ENCODE measurements at places on chromosomes 11 and 22.

DNA sequence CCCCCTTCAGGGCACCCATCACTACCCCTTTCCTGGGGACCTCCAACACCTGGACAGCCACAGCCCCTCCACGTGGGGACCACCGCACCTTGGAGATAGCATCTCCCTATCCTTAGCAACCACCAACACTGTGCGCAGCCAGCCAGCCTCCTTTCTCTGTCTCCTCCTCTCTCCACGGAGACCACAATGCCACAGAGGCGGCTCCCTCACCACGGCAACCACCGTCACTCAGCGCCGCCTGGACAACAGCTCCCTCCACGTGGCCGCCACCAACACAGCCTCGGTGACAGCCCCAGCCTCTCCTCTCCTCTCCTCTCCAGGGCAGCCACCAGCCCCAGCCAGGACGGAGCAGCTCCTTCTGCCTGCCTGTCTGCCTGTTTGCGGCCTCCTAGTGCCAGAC is 10.5 kb downstream of the ELFN2 start:
- no peak for DNase-seq

DNA sequence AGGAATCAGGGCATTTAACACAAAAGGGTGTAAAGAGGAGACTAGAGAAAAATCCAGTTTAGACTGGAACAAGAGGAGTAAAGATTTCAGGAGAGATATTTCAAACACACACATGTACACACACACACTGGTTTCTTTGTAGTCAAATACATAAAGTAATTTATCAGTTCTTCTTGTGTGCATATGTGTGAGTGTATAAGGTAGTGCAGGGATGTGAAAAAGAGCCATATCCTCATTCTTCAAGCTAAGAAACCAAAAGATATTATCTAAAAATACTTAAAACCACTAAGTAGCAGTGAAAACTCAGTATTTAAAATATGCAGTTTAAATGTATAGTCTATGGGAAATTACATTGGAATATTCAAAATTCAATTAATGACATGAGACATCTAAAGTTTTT is 52.5 kb upstream of the CARD18 start:
- no peak for DNase-seq

GRCh38 chr22:19730655-19731360 is 7.5 kb downstream of the GP1BB start:
- peak; percentile 92 for DNase-seq

DNA sequence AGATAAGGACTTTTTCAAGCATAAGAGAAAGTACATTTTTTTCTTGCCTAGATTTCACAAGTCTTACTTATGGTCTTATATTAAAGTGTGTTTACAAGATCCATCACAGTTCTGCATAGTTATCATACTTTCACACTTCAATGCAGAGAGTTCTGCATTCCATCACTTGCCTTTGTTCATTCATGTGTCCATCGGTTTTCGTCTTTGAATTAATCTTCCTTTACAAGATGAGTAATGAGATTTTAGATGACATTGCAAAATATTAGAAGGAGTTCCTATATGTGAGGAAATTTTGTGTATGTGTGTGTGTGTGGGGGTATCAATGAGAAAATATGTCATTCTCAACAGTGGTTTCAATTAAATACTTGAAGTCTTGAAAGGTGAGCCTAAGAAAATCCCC is 98.1 kb upstream of the GUCY1A2 start:
- DNase-seq = no peak

GRCh38 chr22:17486313-17486712 is 77.0 kb upstream of the SLC25A18 start:
- no peak for DNase-seq

- no peak for DNase-seq
Observed at GRCh38 chr11:86129740-86130540, 61.1 kb upstream of the PICALM start.

GRCh38 chr11:122795307-122795706 is 43.0 kb upstream of the CRTAM start:
- no peak for DNase-seq

DNA sequence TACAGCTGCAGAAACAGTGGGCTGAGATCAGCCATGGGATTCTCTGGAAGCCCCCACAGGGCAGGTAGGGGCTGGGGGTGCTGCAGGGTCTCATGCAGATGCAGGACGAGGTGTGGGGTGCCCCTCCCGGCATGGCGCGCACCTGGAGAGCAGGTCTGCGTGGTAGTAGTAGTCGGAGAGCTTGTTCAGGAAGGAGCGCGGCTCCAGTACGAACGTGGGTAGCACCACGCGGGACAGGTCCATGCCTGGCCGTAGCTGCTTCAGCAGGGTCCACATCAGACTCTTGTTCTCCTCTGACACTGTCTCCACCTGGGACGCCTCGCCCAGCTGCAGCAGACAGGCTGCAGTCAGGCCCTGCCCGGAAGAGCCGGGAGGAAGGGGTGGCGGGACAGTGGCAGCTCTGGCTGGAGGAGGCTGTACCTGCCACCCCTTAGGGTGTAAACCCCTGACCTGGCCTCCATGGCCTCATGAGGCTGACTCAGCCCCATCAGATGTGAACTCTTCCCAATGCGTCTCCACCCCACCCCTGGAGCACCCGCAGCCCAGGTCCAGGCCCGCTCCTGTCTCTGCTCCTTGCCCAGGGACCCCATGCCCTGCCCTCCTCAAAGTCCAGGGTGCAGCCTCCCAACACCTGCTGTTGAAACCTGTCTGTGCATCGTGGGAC is 47.0 kb upstream of the CARS1 start:
- peak; percentile 73 for DNase-seq

DNA sequence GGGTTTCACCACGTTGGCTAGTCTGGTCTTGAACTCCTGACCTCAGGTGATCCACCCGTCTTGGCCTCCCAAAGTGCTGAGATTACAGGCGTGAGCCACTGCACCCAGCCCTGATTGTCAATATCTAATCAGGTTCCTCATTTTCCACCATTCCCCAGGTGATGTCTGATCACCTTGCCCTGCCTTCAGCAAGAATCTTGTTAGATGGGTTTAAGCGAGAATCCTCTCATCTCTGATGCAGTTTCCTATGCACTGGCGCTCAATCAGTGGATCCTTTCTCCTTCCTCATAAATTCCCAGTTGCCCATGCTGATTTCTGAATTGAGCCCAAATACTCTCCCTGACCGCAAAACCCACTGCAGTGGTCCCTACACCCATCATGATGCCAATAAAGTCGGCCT is 664 bp upstream of the ZC3H7B start:
- no peak for DNase-seq

- DNase-seq = no peak
Observed at GRCh38 chr11:70078781-70079616, 882 bp downstream of the ANO1 start.

- DNase-seq = no peak
Observed at GRCh38 chr11:60978546-60979380, 7.3 kb downstream of the CD6 start.

DNA sequence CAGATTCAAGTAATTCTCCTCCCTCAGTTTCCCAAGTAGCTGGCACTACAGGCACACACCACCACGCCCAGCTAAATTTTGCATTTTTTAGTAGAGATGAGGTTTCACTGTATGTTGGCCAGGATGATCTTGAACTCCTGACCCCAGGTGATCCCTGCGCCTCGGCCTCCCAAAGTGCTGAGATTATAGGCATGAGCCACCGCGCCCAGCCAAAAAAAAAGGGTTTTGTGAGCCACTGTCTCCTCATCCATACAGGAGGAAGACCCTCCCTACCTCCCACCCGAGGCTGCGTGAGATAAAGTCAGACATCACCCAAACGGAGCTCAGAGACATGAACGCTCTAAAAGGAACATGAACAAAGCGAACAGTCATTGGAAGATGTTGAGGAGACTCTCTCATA is 745.7 kb downstream of the BRD1 start:
- peak; percentile 28 for DNase-seq

- no peak for DNase-seq
Observed at GRCh38 chr11:118226781-118227180, 2.0 kb upstream of the JAML start.

DNA sequence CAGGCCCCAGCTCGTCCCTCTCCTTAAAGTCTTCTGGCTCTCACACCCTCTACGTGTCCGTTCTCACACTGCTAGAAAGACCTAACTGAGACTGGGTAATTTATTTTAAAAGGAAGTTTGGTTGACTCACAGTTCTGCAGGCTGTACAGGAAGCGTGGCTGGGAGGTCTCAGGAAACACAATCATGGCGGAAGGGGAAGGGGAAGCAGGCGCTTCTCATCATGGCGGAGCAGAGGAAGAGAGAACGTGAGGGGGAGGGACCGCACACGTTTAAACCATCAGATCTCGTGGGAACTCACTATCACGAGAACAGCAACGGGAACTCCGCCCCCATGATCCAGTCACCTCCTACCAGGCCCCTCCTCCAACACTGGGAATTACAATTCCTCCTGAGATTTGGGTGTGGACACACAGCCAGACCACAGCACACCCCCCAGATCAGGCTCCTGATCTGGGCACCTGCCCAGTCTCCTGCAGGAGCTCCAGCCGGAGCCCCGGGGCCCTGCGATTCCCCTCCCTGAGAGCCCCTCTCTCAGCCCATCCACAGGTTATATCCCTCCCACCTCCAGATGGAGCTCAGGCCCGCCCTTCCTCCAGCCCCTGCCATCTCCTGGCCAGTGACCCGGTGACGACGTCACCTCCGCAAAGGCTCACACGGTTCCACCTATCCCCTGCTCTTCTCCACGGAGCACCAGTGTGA is 170.2 kb downstream of the BRD1 start:
- peak; percentile 84 for DNase-seq

GRCh38 chr22:34845391-34845790 is 220.6 kb upstream of the ISX start:
- DNase-seq = no peak

- DNase-seq = no peak
Observed at GRCh38 chr11:5423131-5423530, 1.2 kb downstream of the OR51Q1 start.

DNA sequence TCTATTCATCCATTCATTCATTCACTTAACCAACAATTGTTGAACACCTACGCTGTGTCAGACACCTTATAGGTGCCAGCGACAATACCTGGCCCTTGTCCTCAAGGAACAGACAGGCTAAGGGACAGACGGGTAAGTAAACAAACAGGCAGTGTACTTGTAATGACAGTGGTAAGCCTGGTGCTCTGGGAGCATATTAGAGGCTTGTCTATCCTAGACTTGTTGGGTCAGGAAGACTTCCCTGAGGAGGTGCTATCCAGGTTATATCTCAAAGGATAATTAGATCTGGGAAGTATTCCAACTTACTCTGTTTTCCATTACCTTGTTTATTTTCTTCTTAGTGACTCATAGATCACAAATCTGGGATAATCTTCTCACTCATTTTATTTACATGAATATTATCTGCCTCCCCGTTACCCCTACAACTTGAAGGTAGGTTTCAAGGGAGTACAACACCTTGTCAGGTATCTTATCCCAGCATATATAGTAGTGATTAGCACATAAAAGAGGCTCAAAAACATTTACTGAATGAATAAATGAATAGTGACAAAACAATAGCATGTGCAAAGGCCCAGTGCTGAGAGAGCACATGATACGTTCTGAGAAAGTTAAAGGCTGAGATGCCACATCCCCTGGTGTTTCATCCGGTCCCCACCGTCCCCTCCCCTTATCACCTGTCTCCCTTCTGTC is 75.3 kb upstream of the NCAM1 start:
- DNase-seq = no peak

- no peak for DNase-seq
Observed at GRCh38 chr11:90318651-90319050, 95.8 kb upstream of the CHORDC1 start.

GRCh38 chr11:489610-490185 is 17.3 kb downstream of the RNH1 start:
- DNase-seq = no peak

- no peak for DNase-seq
Observed at GRCh38 chr11:124454552-124454951, 9.1 kb upstream of the OR8B8 start.

DNA sequence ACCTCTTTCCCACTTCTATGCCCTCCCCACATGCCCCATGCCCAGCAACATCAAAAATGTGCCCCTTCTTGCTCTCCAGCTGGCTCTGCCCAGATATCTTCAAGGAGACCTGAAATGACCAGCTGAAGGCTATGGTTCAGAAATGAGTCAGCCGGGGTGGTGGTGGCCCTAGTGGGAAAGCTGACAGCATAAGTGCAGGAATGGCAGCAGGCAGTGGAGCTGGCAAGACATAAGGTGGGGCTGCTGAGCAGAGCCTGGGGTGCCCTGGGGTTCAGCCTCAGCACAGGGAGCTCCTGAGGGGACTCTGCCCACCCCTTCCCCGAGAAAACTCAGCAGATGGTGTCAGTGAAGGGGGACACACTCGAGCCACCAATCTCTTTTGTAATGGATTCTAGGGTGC is 593.4 kb downstream of the BUD13 start:
- no peak for DNase-seq

GRCh38 chr22:37940698-37941376 is 12.6 kb downstream of the C22orf23 start:
- no peak for DNase-seq

- DNase-seq = peak; percentile 64
Observed at GRCh38 chr11:65182258-65183170, 786 bp downstream of the CAPN1 start.

- no peak for DNase-seq
Observed at GRCh38 chr22:23276656-23277582, 96.6 kb downstream of the BCR start.

GRCh38 chr11:27977527-27977926 is 130.4 kb downstream of the KIF18A start:
- no peak for DNase-seq

DNA sequence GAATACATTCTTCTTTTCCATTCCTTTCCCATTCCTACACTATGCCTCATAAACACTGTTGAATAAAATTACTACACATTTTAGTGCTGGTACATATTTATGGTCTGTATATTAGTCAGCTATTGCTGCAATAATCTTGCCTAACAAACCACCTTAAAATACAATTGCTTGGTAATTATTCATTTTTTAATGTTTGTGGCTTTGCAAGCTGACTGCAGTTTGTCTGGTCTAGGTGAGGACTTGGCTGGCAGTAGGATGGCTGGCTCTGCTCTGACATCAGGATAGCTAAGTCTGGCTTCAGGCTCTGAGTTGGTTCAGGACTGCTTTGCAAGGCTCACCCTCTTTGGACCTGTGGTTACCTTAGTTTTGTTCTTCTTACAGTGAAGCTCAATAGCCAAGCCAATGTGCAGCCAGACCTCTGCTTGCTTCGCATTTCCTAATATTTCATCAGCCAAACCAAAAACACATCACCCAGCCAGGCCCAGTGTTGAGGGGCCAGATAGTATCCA is 913.4 kb upstream of the RAG2 start:
- DNase-seq = no peak

DNA sequence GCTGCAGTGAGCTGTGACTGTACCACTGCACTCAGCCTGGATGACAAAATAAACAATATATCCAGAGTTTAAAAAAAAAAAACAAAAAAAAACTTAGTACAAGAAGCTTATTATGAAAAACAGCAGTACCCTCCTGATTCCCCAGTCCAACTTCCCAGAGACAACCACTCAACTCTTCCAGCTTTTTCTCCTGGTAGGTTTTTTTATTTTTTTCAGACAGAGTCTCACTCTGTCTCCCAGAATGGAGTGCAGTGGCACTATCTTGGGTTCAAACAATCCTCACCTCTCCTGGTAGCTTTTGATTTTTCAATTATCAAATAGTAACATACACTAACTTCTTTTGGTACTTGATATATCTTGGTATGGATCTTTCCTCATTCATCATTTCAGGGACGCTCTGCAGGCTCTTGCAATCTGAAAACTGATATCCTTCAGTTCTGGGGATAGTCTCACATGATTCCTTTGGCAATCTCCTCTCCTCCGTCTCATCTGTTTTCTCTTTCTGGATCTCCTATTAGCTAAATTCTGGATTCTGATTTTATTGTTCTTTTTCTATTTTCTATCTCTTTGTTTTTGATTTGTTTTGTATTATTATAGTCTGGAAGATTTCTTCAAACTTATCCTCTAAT is 44.9 kb downstream of the ALG9 start:
- no peak for DNase-seq

- DNase-seq = peak; percentile 76
Observed at GRCh38 chr22:35150183-35151107, 84.5 kb downstream of the ISX start.
